Stimulated activated naive CD8-positive, alpha-beta T cell treated with anti-CD3 and anti-CD28 coated beads, Interleukin-15, amount 100 ng/mL, for 72 hours (primary cell): ENCODE measurements at places on chromosomes 2 and 18.

DNA sequence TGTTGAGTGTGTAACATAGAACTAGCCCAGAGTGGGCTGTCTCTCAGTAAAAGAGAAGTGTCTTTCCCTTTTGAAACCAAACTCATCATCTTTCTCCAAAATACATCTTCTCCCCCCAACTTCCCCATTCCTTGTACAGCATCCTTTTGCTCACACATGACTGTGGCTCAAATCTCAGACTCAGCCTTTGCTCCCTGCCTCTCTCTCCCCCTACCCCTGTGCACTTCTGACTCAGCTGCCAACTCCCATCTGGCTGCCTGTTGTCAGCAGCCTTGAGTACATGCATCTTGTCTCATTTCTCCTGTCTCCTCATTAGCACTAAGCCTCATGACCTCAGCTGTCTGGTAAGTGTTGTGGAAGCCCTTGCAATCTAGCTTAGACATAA lies 18.1 kb upstream of the MGAT4A start:
- DNase-seq = no peak

GRCh38 chr2:163185160-163185559 lies 346.6 kb upstream of the KCNH7 start:
- DNase-seq = no peak

- no peak for DNase-seq
Observed at GRCh38 chr2:71796174-71796593, 342.8 kb downstream of the DYSF start.

DNA sequence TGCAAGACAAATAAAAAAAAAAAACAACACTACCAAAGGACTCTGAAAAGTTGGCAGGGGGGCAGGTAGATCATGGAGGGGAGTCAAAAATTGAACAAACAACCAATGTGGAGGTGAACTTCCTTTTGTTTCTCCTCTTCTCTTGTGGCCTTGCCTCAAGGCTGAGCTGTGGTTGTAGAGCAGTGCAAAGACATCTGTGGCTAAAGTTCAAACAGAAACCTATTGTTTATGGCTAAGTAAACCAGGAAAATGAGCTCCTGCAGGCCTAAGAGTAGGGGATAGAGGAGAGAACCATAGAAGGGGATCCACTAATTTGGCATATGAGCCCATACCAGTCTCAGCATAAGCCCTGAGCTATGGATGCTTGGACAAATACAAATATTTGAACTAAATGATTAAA lies 40.2 kb upstream of the EGR4 start:
- no peak for DNase-seq

DNA sequence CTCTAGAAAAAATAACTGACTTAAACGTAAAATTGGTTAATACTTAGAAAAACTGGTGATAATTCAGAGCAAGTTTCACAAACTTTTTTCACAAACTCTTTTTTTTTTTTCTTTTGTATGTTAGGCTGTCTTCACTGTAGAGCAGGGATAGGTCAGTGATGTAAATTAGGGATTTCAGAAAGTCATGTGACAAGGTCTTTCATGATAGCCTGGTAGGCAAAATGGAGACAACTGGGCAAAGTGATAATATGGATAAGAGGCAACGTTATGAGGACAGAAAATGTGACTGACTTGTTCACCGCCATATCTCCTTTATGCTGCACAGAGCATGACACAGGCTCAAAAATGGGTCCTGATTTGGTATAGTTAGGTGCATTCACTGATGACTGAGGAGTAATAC lies 39.4 kb upstream of the BBS5 start:
- DNase-seq = no peak

DNA sequence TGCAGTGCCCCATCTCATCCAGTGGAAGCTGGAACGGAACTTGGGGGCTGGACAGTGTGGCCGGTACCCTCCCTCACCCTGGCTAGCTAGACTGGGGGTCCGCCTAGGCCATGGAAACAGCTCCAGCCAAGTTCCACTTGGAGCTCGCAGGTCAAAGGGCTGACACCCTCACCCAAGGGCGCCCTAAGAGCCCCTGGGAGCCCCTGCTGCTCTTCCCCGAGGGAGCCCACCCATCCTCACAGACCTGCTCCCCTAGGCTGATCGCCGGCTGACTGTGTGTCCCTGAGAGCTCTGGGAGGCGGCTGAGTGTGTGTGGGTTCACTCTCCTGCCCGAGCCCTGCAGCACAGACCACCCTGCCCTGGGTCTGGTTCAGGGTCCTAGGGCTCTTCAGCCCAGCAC lies 118.2 kb upstream of the OTOS start:
- no peak for DNase-seq

- no peak for DNase-seq
Observed at GRCh38 chr2:184367211-184367610, 231.1 kb upstream of the ZNF804A start.

- no peak for DNase-seq
Observed at GRCh38 chr2:88211003-88211808, 41.1 kb downstream of the THNSL2 start.

- DNase-seq = no peak
Observed at GRCh38 chr18:31931163-31931885, 11.6 kb downstream of the TRAPPC8 start.

DNA sequence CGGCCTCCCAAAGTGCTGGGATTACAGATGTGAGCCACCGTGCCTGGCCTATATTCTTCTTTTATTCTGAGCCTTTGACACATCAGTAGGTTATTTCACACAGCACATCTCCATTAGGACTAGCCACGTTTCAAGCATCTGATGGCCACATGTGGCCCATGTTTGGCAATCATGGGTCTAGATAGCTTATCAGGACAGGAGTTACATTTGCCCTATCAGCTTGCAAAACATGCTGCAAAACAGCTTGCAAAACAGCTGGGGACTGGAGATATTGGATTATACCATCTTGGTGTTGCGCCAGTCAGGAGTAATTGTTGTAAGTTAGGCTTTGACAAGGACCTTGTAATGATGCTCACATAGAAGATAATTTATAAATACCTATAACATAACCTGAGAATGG lies 94.9 kb downstream of the GBX2 start:
- DNase-seq = no peak
